ENCODE measurements at places on chromosomes 11 and 22. TPM values are rescaled to one million over a fixed set of nuclear protein-coding genes. Genes with fewer than 3 reads are reported as not detected.

POU2AF3 gene
- not detected for total RNA-seq

CD59 gene
- total RNA-seq, result 53.6 TPM

RNF215 gene
- total RNA-seq, result 4.9 TPM

CLCF1 gene
- total RNA-seq, result 7.3 TPM

UCP3 gene
- total RNA-seq, result 6.0 TPM

SCGB2A2 gene
- not detected for total RNA-seq
